Stimulated activated CD4-positive, alpha-beta T cell treated with anti-CD3 and anti-CD28 coated beads, Interleukin-1b, Interleukin-23, amount 100 ng/mL, for 1 hour (primary cell): ENCODE measurements at places on chromosomes 11 and 22.

DNA sequence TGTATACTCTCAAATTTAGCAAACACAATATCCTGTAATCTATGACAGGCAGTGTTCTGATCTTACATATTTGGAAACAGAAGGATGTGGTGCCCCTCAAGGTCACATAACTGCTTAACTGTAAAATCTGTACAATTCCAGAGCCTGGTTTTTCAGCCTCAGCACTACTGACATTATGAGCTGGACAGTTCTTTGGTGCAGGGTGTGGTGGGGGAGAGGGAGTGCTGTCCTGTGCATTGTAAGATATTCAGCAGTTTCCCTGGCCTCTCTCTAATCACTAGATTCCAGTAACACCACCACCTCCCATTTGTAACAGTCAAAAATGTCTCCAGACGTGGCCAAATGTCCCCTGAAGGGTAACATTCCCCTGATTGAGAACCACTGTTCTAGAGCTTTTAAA, 1.8 kb upstream of the OR5B21 start:
- no peak for DNase-seq

DNA sequence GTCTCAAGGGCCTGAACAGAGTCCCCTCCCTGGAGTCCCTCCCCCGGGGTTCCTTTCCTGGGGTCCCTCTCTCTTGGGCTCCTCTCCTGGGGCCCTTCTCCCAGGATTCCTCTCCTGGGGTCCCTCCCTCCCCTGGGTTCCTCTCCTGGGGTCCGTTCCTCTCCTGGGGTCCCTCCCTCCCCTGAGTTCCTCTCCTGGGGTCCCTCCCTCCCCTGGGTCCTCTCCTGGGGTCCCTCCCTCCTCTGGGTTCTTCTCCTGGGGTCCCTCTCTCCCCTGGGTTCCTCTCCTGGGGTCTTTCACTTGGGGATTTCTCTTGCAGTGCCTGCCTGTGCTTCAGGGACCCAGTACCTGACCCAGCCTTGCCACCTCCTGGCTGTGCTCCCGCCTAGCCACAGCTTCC, 386.1 kb downstream of the TBC1D22A start:
- DNase-seq: no peak

- DNase-seq: no peak
Observed at GRCh38 chr11:8332196-8332595, 68.5 kb upstream of the LMO1 start.

- DNase-seq: no peak
Observed at GRCh38 chr11:118646393-118646792, 33.1 kb downstream of the TREH start.

DNA sequence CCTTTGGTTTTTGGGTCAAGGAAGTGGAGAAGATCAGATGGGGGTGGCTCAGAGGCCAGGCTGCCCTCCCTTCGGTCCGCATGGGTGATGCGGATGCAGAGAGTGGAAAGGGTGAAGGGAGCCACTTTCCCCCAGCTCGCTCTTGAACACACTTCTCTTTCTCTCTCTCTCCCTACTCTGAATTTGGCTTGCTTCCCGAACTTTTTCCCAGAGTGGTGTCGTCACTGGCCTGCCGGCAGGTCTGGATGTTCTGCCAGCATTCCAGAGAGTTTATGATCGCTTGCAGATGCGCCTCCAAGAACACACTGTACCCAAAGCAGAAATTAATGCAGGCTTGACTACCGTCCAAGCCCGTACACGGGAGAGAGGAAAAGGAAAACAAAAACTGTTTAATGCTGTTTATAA, 103.2 kb downstream of the ZBTB16 start:
- DNase-seq: no peak

GRCh38 chr11:61737131-61737530, 15.3 kb upstream of the MYRF start:
- no peak for DNase-seq

DNA sequence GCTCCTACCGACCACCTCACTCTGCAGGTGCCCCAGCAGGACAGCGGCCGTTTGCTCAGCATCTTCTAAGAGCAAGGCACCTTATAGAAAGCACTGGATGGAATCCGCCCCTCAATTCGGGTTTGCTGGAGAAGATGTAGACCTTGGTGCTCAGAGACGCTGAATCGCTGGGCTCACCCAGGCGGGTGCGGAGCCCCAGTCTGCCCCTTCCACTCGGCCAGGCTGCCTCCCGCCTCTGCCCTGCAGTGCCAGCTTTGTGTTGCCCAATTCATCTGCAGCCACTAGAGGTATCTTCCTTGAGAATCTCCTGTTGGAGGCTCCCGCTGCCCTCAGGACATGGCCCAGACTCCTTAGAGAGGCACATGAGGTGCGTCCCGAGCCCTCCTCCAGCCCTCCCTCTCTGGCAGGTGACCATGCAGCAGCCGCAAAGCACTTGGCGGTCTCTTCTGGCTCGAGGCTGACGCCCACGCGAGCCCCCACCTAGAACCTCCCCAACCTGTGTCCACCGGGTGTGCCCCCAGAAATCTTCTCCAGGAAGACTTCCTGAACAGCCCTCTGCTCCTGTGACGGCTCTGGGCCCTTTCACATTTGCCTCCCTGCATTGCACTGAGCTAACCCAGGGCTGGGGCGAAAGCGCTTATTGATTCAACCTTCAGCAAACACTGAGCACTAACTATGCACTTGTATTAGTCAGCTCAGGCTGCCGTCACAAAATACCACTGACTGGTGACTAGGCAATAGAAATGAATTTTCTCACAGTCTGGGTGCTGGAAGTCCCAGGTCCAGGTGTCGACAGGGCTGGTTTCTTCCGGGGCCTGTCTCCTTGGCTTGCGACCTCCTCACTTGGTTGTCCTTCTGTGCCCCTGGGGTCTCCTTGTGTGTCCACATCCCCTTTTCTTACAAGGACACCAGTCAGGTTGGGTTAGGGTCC, 117.5 kb downstream of the WNT7B start:
- DNase-seq: no peak

GRCh38 chr11:13031349-13031748, 22.2 kb downstream of the RASSF10 start:
- DNase-seq: no peak

DNA sequence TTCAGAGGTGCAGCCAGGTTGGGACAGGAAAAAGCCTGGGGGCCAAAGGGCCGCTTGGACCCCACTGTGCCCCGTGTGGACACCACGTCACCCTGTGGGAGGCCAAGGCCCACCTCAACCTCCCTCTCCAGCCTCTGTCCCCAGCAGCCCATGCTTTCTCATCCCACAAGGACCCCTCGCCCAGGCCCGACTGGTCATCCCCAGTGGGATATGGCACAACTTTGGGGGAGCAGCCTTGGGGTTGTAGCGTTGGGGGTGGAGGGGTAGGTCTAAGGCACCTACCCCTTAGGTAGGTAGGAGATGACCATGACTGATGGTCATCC, 44.0 kb downstream of the IGF2 start:
- DNase-seq: no peak

GRCh38 chr11:70099578-70100279, 21.6 kb downstream of the ANO1 start:
- no peak for DNase-seq

DNA sequence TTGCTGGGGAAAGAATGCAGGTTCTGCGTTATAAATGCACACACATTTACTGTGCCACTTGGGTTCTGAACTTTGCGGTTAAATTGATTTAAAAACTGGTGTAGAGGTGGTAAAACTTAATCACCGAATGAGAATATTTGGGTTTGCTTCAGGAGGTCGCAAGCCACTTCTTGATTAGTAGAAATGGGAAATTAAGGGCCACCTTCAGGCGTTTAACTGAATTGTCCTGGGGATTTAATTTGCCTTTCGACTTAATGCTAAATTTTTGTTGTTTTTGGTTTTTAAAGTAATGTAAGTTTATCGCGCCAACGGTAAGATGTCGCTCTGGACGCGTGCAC, 459 bp upstream of the NCR3LG1 start:
- no peak for DNase-seq

GRCh38 chr11:67311556-67312082, 8.3 kb downstream of the SSH3 start:
- DNase-seq: no peak

DNA sequence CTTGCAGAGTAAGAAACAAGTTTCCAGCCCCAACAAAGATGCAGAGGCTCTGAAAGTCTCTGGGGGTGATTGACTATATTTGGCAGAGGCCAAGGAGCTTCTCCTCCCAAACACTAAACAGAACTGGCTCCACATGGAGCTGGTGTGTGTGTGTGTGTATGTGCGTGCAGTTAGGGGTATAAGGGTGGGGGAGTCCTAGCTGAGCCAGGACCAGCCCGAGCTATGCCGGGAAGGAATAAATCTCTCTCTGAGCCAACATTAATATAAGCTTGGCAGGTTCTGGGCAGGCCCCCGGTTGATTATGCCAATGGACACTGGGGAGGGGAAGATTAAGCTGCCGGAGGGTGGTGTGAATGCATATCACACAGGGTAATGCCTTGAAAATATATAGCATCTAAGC, 324.2 kb downstream of the MIAT start:
- no peak for DNase-seq

- no peak for DNase-seq
Observed at GRCh38 chr11:122572592-122572991, 82.9 kb upstream of the UBASH3B start.

GRCh38 chr11:69928975-69929374, 109.8 kb upstream of the FGF3 start:
- no peak for DNase-seq

GRCh38 chr11:63001456-63001855, 14.2 kb downstream of the SLC22A8 start:
- DNase-seq: no peak

DNA sequence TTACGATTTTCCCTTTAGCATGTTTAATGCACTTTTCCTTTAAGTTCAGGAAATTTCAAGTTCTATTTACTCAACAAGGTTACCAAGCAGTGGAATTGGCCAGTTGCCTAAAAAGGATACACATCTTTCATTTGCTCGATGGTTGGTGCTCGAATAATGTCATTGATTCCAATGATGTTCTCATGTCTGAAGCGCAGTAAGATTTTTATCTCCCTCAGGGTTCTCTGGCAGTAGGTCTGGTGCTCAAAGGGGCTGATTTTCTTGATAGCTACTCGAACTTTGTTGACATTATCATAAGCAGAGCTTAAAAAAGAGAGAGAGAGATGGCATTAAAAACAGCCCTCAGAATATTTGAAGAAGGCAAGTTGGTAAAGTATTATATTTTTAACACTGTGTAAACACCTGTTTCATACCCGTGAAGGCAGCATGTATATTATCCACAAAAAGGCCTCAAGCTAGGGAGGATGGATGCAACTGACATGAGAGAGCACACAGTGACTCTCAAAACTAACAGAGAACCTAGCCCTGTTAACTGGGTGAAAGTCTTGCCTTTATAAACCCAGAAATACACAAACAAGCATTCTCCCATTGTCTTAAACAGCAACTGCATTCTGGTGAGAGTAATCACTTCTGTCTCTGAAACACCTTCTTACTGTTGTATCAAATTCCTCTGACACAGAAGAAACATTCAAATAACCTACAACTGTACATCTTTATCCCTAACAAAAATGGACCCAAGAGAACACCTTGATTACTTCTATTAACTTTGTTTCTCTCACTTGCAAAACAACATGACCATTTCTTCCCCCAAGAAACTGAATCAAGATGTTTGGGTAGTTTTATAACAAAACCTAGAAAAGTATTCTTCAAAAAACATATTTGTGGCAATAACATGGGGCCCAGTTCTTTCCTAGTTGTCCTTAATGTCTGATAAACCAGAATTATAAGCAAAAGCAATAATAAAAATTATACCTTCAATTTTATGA, 59.6 kb downstream of the MAPK1 start:
- no peak for DNase-seq

- no peak for DNase-seq
Observed at GRCh38 chr11:31340903-31341572, 28.5 kb downstream of the DCDC1 start.

DNA sequence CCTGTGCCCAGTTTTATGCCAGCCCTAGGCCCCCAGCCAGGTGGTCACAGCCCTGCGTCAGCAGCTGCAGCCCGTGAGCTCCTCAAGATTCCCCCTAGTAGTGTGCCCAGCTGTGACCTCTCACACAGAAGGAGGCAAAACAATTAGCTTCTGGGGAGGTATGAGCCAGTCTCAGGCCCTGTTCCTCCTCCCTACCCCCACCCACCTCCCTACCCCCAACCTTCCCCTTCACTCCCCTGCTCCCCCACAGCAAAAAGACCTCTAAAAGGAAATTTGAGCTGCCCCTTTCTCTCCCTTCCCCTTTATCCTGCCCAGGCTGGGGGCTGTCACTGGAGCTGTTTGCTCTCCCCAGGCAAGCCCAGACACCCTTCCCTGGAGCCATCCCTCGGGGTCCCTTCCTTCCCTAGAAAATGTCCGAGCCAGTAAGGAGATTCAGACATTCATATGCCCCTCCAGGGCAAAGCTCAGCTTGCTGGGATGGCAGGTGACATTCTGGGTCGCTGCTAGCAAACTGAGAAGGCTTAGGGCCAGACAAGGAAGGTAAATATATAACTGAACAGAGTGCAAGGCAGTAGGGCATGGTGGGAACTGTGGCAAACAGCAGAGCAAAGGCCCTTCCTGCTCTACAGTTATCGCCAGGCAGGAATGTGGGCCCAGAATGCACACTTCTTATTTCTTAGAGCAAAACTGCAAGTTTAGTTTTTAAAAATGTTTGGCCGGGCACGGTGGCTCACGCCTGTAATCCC, 300.2 kb downstream of the MN1 start:
- DNase-seq: no peak

GRCh38 chr11:33704240-33705002, 3.8 kb upstream of the C11orf91 start:
- no peak for DNase-seq

- DNase-seq: no peak
Observed at GRCh38 chr11:68309621-68310185, 2.7 kb upstream of the LRP5 start.

DNA sequence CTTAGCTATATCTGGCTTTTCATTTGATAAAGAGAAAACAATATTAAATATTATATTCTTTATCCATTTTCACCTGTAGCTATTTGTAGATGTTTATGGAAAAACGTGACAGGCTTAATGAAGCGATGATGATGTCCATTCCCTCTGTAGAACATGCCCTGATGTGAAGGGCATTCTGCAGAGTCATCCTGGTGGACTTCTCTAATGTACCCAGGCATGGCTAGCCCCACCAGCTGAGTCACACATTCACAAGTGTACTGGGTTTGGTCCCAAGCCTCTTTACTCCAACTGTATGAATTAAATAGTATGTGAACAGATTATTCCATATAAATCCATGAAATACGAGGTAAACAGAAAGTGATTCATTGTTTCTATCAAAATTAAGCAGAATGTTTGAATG, 139.3 kb downstream of the CADM1 start:
- DNase-seq: no peak

GRCh38 chr22:27581236-27581635, 220.3 kb downstream of the MN1 start:
- no peak for DNase-seq
